ENCODE measurements at places on chromosomes 4 and X.

- DNase-seq, result peak; percentile 63
These were observed 25.0 kb downstream of the TACC3 start for GRCh38 chr4:1746265-1746691.

DNA sequence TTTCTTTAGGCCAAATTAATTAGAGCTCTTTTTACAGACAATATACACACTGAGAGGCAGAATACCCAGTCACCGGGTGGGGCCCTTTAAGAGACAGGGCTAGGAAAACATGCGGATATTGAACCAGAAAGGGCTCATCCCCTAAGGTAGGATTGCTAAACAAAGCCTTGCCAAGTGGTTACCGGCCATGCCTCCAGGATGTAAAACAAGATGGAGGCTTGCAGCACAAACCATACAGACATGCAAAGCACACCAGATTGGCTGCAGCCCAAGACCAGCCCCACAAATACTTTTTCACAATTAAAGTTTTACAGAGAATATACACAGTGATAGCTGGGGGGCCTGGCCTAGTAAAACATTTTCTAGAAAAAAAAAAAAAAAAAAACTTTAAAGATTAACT is 210.0 kb downstream of the KLHL4 start:
- DNase-seq, result no peak

GRCh38 chr4:140004549-140004895 is 149.5 kb downstream of the MAML3 start:
- DNase-seq, result no peak

DNA sequence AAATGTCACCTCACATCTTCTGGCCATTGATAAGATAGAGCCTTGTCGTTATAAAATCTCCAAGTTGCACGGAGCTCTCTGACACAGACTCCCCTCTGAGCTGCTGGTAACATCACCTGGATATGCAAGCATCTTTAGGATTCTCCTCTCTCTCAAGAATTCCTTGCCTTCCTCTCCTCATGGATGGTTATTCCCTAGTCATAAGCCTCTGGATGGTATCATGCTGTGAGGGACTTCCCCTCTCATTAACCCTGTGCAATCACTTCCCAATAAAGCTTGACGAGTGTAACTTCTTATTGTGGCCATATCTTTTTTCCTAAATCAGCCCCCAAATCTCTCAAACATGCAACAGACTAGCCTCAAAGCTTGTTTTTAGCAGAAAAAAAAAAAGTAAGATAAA is 1057.0 kb upstream of the SLIT2 start:
- DNase-seq, result no peak

- no peak for DNase-seq
These were observed 2.2 kb downstream of the FAT4 start for GRCh38 chr4:125316791-125317524.

GRCh38 chr4:13202701-13203100 is 281.4 kb downstream of the RAB28 start:
- DNase-seq, result no peak

DNA sequence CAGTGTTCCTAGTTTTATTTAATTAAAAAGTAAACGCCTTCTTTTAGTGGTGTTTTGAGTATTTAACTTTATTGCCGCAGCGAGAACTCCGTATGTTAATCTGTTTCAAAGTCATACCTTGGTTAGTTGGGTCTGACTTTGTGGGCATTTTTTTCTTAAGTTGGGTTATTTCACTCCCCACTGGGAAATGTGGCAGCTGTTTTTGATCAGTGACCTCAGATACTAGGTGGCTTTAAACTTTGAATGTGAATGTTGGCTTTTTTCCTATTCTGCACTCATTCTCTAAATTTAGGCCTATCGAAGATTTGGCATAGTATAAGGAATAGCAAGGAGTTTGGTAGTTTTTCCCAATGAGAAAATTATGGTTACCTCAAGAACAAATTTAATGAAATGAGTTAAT is 85.9 kb downstream of the FIP1L1 start:
- DNase-seq, result no peak

Measured in CD4-positive, alpha-beta T cell treated with Interleukin-4 for 4 hours (primary cell).